ENCODE measurements at places on chromosomes 4 and X. TPM values are rescaled to one million over a fixed set of nuclear protein-coding genes. Genes with fewer than 3 reads are reported as not detected.

Gene HTN1
- total RNA-seq, result not detected

Gene SUPT20HL2
- total RNA-seq, result not detected

Gene TEX11
- total RNA-seq, result not detected

Gene POU4F2
- not detected for total RNA-seq

Gene METTL14
- total RNA-seq, result 20.3 TPM

DNA sequence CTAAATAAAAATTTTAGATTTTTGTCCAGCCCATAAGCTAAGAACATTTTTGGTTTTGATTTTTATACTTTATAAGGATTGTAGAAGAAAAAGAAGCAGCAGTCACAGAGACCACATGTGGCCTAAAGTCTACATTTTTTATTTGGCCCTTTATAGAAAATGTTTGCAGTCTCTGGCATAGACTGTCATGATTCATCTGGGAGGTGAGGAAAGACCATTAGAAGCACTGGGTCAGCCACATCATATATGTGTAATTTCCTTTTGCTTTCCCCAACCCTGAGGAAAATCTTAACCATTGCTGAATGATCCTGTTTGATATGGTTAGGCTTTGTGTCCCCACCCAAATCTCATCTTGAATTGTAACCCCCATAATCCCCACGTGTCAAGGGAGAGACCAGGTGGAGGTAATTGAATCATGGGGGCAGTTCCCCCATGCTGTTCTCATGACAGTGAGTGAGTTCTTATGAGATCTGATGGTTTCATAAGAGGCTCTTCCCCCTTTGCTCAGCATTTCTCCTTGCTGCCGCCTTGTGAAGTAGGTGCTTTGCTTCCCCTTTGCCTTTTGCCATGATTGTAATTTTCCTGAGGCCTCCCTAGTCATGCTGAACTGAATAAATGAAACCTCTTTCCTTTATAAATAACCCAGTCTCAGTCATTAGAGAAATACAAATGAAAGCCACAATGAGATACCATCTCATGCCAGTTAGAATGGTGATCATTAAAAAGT is 12.1 kb upstream of the COPS4 start:
- DNase-seq, result no peak
- no peak overlapping the region for H3K27ac ChIP-seq
- no peaks in the 10 kb centered on the region for H3K4me1 ChIP-seq

DNA sequence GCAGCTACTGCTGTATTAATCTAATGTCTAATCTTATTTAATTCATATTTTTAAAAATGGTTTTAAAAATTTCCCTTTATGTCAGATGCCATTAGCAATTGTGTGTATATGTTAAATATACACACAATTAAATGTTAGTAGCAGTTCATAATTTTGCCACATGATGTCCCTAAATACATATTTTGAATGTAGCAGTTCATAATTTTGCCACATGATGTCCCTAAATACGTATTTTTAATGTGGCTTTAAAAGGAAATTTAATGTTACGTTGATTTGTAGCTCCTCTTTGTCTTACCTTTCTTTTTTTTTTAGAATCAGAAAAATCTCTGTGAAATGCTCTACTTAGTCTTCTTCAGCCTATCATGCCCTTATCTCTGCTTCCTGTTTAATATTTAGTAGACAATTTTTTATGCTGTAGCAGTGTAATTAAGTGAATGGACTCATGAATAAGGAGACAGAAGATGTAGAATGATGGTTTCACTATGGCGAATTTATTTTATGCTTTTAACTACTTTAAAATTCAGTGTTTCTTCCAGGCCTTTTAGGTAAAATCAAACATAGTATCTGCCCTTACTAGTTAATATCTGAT is 26.1 kb downstream of the RBM46 start:
- H3K27ac ChIP-seq, result no peak overlapping the region
- DNase-seq, result no peak
- no peaks in the 10 kb centered on the region for H3K27me3 ChIP-seq

DNA sequence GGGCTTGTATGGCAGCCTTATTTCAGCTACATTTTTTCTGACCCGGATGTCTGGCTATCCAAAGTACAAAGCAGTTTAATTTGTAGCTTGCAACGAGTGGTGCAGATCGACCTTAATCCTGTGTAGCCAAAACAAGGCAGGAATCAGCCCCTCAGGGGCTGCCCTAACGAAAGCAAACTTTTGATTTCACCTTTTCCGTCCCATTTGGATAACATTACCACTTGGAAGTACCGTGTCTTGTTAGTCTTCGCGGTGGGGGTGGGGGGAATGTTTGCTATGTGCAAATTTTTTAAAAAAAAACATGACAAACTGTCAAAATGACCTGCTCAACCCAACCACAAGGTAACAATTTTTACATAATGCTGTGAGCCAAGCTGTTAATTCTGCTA is 766 bp upstream of the DNAJB14 start:
- H3K27ac ChIP-seq, result peak overlapping the region; percentile 96
- no peaks in the 10 kb centered on the region for H3K36me3 ChIP-seq
- no peak for DNase-seq
- H3K4me1 ChIP-seq, result no peaks in the 10 kb centered on the region
- H3K4me3 ChIP-seq, result peak overlapping the region; percentile 80

- DNase-seq, result no peak
- no peaks in the 10 kb centered on the region for H3K4me1 ChIP-seq
- no peaks in the 10 kb centered on the region for H3K36me3 ChIP-seq
- no peak overlapping the region for H3K27ac ChIP-seq
These were observed 98.2 kb upstream of the NRK start for GRCh38 chrX:105723966-105724735.

DNA sequence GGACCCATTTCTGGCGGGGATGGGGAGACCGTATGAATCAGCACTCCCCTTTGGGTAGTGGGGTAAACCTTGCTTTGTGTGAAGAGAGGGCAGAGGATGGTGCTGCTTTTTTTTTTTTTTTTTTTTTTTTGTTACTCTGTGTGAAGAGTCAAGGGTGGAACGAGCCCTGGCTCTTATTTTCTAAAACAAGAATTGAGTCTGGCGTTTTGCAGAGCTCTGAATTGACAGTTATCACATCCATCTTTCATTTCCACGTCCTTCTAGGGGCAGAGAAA is 1.2 kb downstream of the SLAIN2 start:
- H3K4me1 ChIP-seq, result peaks cover 50% of the 10 kb centered on the region
- no peaks in the 10 kb centered on the region for H3K36me3 ChIP-seq
- no peak for DNase-seq
- peak overlapping the region; percentile 99 for H3K27ac ChIP-seq
- no peaks in the 10 kb centered on the region for H3K27me3 ChIP-seq
